ENCODE measurements at places on chromosomes 5 and 9.

- peak; percentile 49 for DNase-seq
These were observed 173.5 kb downstream of the TRIM32 start for GRCh38 chr9:116860509-116861120.

- no peak for DNase-seq
These were observed 159.1 kb downstream of the PAX5 start for GRCh38 chr9:36874921-36875320.

GRCh38 chr9:83656032-83656680 is 33.2 kb downstream of the IDNK start:
- DNase-seq: no peak

GRCh38 chr9:122109035-122109813 is 16.1 kb upstream of the TTLL11 start:
- DNase-seq: no peak

GRCh38 chr5:152514827-152515397 is 109.8 kb upstream of the NMUR2 start:
- DNase-seq: peak; percentile 5

GRCh38 chr9:131312822-131313770 is 23.6 kb downstream of the PLPP7 start:
- no peak for DNase-seq

DNA sequence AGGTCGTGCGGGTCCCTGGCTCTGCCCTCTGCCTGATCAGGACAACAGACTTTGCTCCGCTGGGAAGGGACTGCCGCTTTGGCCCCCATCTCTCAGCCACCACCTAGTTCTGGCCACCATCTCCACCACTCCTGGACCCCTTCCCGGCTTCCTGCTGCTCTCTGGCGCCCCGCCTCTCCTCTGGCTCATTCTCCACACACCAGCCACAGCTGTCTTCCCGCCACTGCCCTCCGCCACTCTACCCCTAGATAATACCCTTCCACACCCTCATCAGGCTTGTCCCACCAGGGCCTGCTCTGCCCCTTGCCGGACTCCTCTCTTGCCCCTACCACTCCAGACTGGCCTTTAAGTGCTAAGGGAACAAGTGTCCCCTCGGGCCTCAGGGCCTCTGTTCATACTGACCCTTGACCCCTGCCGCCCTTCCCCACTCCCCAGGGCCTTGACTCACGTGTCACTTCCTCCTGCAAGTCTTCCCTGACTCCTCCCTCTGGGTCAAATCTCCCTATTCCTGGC is 3.0 kb upstream of the CDX1 start:
- DNase-seq: no peak

GRCh38 chr9:109272745-109273144 is 48.1 kb downstream of the EPB41L4B start:
- DNase-seq: no peak

DNA sequence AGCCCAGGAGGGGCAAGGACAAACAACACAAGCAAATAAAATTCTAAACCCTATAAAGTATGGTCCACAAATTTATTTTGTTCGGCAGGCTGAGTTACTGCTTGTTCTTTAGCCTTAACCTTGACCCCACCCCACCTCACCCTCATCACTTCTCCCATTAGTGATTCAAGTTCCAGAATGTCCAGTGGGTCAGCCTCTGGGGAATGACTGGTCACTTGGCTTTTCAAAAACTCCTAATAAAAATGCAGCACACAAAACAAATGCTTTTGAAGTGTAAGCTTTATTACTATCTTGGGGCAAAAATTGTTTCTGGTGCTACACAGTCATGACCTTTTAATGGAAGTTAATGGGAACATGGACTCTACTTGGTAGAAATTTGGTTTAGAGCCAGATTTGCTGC is 142.1 kb downstream of the MPDZ start:
- no peak for DNase-seq

DNA sequence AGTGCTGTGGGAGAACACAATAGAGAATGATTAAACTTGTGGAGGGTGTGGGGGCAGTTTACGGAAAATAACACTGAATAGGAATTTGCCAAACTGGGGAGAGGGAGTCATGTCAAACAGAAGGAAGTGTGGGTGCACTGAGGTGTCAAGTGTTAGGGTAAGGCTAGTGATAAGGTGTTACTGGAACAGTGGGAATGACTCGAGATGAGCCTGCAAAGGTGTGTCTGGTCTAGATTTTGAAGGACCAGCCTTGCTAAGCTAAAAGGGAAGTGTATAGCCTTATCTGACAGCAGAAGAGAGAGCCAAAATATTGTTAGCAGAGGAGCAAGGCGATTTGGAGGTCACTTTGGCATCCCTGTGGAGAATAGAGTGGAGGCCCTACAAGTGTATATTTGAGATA is 4.2 kb downstream of the CNOT6 start:
- no peak for DNase-seq

GRCh38 chr5:54993318-54993717 is 7.9 kb upstream of the ESM1 start:
- DNase-seq: no peak

- DNase-seq: no peak
These were observed 53.4 kb downstream of the PFDN1 start for GRCh38 chr5:140249536-140249935.

DNA sequence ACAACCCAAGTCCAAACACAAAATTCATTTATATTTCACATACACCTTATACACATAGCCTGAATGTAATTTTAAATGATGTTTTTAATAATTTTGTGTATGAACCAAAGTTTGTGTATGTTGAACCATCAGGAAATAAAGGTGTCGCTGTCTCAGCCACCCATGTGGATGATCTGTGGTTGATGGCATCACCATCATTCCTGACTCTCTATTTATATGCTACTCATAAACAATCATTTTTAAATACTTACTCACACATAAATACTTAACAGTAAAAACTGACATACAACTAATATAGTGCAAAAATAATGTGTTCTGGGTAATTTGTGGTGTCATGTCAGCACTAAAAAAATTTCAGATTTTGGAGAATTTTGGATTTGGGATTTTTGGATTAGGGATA is 38.4 kb downstream of the SMC5 start:
- no peak for DNase-seq

GRCh38 chr5:171445644-171446516 is 26.4 kb downstream of the FGF18 start:
- no peak for DNase-seq

GRCh38 chr5:153824909-153825308 is 213.8 kb downstream of the FAM114A2 start:
- DNase-seq: no peak

DNA sequence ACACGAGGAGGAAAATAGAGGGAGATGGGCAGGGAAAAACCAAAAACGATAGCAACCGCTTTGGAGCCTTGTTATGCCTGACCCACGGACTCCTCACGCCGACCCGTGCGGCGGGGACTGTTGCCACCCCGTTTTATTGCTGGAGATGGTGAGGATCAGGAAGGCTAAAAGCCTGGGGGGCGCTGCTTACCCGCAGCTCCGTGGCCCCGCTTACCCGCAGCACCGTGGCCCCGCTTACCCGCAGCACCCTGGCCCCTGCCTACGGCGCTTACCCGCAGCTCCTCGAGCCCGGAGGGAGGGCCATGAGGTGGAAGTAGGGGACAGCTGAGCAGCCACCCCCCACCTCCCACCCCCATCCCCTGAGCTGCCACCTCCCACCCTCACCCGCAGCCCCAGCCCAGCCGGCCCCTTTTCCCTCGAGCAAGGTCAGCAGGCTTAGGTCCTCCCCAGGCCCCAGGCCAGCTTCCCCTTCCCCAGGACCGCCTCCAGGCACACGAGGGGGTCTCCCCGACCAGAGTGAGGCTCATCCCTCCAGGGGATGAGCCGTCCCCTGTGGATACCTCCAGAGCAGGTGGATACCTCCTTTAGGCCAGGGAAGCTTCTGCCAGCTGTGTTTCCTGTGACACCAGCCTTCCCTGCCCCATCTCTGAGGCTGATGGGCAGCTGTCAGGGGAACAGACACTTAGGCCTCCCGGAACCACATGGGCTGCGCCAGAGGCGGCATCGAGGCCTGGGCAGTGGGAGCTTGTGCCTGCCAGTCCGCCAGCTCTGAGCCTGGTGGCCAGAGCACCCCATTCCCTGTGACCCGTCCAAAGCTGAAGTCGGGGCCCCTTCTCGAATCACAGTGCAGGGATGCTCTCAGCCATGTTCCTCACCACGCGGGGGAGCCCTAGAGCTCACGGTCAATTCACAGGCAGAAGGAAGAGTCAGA is 92.3 kb downstream of the LMX1B start:
- DNase-seq: no peak

DNA sequence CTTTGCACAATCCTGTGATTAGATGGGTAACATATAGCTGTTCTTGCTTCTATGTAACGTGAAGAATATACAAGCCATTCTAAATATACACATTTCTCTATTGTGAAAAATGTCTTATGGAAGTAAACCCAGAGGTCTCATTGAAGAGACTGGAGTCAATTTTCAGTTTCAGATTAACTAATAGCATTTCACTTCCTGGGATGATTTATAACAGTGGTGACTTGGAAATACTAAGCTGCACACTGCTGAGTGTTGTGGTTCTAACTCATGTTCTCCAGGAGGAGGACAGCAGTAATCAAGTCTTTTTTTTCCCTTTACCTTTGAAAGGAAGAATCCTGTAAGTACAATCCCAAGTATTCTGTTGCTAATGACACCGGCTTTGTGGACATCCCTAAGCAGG is 3.3 kb downstream of the CTSL start:
- no peak for DNase-seq

GRCh38 chr5:143462431-143462830 is 58.9 kb upstream of the NR3C1 start:
- DNase-seq: no peak

- no peak for DNase-seq
These were observed 6.0 kb downstream of the TRIM7 start for GRCh38 chr5:181198905-181199519.

GRCh38 chr5:72951671-72952468 is 4.0 kb upstream of the FCHO2 start:
- DNase-seq: no peak

DNA sequence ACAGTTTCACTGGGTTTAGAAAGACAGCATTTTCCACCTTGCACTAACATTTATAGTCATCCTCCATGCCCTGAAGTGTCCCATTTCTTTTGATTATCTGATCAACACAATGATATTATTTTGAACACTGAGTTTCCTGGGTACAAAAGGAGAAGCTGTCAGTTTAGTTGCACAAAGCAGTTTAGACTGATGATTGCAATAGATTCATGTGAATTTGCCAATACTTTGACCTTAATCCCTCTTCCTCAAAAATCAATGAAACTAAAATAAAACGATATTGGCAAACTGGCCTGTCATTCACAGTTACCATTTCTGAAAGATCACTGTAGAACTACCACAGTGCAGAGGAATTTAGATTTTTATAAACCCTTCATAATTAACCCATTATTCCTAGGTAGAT is 34.2 kb upstream of the RASGRF2 start:
- DNase-seq: no peak

GRCh38 chr5:112995764-112996618 is 19.4 kb downstream of the DCP2 start:
- peak; percentile 17 for DNase-seq

DNA sequence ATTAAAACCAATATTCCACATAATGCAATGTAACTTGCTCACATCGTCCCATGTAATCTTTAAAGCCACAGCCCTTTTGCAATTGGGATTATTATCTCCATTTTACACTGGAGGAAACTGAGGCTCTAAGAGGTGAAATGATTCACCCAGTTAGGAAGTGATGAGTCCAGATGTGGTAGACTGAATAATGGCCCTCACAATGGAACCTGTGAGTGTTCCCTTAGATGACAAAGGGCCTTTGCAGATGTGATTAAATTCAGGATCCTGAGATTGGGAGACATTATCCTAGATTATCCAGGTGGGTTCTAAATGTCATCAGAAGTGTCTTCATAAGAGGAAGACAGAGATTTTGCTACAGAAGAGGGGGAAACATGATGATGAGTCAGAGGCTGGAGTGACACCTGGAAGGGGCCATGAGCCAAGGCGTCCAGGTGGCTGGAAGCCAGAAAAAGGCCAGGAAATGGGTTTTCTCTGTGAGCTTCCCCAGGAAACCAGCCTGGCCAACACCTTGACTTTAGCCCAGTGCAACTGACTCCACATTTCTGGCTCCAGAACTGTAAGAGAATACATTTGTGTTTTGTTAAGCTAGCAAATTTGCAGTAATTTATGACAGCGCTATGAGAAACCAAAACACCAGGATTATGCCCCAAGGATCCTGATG is 139.1 kb downstream of the KCNIP1 start:
- DNase-seq: no peak

DNA sequence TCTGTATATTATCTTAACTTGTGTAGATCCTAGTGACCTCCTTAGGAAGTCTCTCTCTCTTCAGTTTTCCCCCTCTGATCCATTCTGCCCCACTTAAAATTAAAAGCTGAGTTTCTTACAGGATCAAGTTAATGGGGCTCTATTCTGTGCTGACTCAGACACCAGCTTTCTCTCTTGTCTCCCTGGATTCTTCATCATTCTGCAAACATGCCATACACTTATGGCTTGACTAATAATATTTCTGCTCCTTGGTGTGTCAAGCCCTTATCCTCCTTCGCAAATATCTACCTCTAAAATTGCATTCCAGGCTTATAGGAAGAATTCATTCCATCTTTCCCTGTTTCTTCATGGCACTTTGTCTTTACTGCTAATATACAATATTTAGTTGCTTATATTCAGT is 18.1 kb downstream of the LRRC70 start:
- DNase-seq: no peak

- DNase-seq: no peak
These were observed 38.7 kb downstream of the NLN start for GRCh38 chr5:65760504-65761275.

- no peak for DNase-seq
These were observed 3.4 kb upstream of the RXRA start for GRCh38 chr9:134322781-134323241.

DNA sequence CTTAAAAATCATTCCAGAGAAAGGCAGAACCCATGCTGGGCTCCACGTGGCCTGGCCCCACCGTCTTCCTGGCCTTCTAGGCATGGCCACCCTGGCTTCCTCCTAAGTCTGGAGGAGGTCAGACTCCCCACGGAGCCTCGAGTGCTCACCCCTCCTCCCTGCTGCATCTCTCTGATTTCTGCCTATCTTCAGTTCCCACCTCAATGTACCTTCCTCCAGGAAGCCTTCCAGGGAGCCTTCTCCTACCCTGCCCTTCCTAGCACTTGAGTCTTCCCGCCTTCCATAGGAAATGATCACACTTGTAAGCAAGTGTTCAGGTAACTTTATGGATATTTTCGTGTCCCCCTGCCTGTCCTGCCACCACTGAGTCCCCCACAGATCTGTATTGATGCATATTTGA is 92.0 kb downstream of the MVB12B start:
- DNase-seq: no peak

DNA sequence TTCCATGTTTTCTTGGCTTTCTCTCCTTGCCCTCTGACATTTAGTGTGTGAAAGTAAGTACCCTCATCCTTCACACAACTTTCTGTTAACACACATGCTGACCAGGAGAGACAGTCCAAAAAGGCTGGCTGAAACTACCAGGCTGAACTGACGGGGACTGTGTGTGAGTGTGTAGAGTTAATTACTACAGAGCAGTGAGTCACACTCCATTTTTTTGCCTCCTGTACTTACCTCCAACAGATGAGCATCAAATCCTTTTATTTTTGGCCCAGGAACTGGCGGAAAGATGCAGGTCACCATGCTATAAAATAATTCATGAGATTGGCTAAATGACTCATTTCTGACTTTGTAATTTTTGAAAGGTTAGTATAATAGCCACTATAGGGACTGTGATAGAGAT is 20.2 kb upstream of the AGXT2 start:
- no peak for DNase-seq

Data from NCI-H1105 (cell line).